ENCODE measurements at places on chromosomes 3 and 15. TPM values are rescaled to one million over a fixed set of nuclear protein-coding genes. Genes with fewer than 3 reads are reported as not detected.

- DNase-seq: no peak
These were observed 179.0 kb downstream of the P3H2 start for GRCh38 chr3:189941679-189942078.

DNA sequence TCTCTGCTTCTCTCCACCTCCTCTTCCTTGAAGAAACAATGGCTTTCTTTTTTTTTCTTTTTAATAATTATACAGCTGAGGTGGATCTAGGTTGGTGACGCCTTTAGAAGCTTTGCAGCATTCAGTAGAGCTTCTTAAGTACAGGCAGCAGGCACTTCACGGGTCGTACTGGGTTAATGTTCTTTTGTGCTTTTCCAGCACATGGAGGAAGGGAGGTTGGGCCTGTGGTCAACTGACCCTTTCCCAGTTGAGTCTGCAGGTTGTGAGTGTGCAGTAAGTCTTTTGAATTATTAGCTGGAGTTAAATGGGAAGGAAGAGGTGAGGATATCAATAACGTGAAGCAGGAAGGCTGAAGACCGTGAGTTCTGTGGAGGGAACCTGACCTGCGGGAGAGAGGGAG is 7.0 kb downstream of the TRAK1 start:
- DNase-seq: no peak

DNA sequence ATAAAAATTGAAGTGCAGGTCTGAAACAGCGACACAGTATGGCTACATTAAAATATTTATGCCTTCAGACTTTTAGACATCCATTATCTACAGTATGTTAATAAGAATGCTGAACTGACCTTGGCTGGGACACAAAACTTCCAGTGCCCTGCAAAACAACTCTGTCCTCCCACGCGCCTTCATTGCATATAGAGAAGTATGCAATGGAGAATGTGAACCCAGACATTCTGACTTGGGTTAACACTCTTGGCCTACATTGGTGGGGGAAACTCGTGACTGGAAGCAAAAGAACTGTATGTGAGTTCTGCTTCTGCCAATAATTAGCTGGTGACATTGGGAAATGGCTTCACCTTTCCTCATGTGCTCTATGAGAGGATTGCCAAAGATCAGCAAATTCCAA is 110.5 kb upstream of the SLC24A5 start:
- DNase-seq: no peak

DNA sequence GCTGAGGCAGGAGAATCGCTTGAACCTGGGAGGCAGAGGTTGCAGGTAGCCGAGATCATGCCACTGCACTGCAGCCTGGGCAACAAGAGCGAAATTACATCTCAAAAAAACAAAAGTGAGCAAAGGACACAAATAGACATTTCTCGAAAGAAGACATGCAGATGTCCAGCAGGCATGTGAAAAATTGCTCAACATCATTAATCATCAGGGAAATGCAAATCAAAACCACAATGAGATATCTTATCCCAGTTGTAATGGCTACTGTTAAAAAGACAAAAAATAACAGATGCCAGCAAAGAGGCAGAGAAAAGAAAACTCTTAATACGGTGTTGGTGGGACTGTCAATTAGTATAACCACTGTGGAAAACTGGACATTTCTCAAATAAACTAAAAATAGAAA is 20.9 kb downstream of the ASB7 start:
- DNase-seq: no peak

The ALDH1A2 gene
- total RNA-seq: 128 TPM

The NME9 gene
- 5.0 TPM for total RNA-seq

DNA sequence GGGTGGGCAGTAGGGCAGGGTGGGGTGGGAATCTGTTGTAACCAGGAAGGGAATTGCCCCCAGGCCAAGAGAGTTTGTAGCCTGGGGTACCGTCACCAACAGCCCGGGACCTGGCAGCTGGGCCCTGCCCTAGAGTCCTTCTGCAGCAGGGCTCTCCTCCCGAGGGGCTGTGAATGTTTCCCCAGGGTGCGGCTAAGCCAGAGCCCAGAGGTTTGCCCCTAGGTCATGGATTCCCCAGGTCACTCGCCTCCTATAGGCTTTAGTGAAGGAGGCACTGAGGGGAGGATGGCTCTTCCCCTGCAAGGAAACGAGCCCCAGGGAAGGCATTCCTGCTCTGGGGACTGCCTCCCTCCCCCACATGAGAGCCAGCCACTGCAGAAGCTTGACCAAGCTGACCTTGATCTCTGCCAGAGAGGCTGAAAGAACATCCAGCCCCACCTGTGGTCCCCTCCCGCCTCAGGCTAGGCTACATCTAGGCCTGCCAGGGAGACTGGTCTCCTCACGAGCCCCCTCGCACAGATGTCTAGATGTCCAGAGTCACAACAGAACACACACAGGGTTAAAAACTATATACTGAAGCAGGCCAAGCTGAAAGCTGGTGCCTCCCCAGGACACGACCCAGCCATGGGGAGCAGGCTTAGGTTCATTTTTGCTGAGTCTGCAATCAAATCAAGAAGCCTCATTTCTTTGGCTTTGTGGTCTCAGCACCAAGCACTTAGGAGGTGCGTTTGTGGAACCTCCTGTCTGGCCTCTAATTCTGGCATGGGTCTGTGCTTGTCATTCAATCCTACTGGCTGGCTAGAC is 69.1 kb upstream of the TAMM41 start:
- DNase-seq: no peak

DNA sequence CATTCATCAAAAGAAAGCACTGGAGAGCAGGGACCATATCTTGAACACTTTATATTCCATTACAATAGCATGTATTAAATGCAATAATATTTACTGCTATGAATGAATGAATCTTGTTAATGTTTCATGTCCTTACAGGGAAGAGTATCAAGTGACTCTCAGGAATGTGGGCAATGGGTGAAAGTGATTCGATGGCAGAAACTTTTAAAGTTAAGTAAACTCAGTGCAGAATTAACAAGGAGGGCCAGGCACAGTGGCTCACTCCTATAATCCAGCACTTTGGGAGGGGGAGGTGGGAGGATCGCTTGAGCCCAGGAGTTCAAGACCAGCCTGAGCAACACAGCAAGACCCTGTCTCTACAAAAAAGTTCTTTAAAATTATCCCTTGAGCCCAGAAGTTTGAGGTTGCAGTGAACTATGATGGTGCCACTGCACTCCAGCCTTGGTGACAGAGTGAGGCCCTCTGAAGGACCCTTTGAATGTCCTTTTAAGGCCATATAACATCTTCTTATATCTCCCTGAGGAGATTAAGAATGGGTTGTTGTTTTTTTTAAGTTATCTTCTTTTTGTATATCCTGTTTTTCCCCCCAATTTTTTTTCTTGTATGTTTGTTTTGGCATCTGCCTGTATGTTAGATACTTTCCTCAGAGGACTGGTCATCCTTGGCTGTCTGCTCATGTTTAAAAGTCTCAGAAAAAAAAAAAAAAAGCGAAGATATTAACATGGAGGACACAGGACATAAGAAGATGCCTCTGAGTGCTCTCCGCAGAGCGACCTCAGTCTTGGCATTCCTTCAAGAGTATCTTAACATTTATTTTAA is 9.6 kb upstream of the FSIP1 start:
- no peak for DNase-seq
